ENCODE measurements at places on chromosomes 2 and 18.

- H3K4me3 ChIP-seq = no peak overlapping the region
- no peaks in the 10 kb centered on the region for H3K27me3 ChIP-seq
- DNase-seq = no peak
- no peak overlapping the region for H3K27ac ChIP-seq
- no peaks in the 10 kb centered on the region for H3K4me1 ChIP-seq
Measured at GRCh38 chr2:52260904-52261303, 1229.0 kb upstream of the NRXN1 start.

DNA sequence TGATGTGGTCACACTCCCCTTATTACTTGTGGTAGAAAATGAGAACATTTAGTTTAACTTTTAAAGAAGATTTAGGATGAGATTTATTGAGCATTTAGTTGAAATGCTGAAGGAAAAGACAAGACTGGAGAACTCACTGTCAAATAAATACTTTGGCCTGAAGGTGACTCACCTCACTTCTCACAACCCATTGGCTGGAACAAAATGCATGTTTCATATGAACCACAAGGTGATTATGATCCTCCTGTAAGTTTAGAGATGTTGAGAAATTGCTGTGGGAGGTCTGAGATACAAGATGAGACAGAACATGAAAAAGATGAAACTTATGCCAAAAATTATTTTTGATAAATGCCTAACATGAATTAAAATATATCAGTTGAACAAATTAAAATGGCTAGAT lies 1004.5 kb downstream of the SOCS6 start:
- DNase-seq = no peak
- no peaks in the 10 kb centered on the region for H3K4me1 ChIP-seq
- no peaks in the 10 kb centered on the region for H3K27me3 ChIP-seq
- H3K27ac ChIP-seq = no peak overlapping the region

- H3K4me3 ChIP-seq = no peak overlapping the region
- no peak overlapping the region for H3K27ac ChIP-seq
- peaks cover 12% of the 10 kb centered on the region for H3K4me1 ChIP-seq
- H3K36me3 ChIP-seq = no peaks in the 10 kb centered on the region
- DNase-seq = no peak
Measured at GRCh38 chr2:70954886-70955285, 19.2 kb downstream of the ATP6V1B1 start.

GRCh38 chr2:10469955-10470608 lies 22.0 kb upstream of the ODC1 start:
- H3K27me3 ChIP-seq = no peaks in the 10 kb centered on the region
- no peak overlapping the region for H3K27ac ChIP-seq
- no peaks in the 10 kb centered on the region for H3K36me3 ChIP-seq

GRCh38 chr2:67208887-67209500 lies 188.1 kb upstream of the ETAA1 start:
- no peak for DNase-seq
- no peaks in the 10 kb centered on the region for H3K36me3 ChIP-seq
- no peak overlapping the region for H3K4me3 ChIP-seq
- no peaks in the 10 kb centered on the region for H3K27me3 ChIP-seq

DNA sequence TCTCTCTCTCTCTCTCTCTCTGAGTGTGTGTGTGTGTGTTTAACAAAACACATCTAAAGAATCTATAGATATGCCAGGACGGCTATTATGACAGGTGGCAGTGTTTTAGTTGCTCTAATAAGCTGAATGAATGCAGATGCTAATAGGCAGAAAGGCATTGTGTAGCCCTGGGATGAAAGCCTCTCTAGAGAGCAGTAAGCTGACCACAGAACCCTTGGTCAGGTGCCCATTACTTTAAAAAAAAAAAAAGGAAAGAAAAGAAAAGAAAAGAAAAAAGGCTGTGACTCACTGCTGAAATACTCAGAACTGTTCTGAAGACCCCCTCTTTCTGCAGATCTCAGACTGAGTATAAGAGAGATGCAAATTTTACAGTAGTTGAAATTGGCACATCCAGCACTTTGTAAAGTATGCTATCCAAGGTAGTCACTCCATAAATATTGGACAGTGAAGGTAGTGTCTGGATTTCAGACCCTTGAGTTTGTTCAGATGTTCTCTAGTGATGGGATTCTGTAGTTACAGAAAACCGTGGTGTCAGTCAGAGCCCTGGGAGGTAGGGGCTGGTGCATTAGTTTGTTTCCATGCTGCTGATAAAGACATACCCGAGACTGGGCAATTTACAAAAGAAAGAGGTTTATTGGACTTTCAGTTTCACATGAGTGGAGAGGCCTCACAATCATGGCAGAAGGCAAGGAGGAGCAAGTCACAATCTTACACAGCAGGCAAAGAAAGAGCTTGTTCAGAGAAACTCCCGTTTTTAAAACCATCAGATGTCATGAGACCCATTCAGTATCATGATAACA lies 30.9 kb downstream of the OSBPL6 start:
- H3K36me3 ChIP-seq = no peaks in the 10 kb centered on the region
- H3K4me1 ChIP-seq = no peaks in the 10 kb centered on the region
- no peak overlapping the region for H3K4me3 ChIP-seq
- peaks cover 35% of the 10 kb centered on the region for H3K27me3 ChIP-seq
- DNase-seq = no peak

DNA sequence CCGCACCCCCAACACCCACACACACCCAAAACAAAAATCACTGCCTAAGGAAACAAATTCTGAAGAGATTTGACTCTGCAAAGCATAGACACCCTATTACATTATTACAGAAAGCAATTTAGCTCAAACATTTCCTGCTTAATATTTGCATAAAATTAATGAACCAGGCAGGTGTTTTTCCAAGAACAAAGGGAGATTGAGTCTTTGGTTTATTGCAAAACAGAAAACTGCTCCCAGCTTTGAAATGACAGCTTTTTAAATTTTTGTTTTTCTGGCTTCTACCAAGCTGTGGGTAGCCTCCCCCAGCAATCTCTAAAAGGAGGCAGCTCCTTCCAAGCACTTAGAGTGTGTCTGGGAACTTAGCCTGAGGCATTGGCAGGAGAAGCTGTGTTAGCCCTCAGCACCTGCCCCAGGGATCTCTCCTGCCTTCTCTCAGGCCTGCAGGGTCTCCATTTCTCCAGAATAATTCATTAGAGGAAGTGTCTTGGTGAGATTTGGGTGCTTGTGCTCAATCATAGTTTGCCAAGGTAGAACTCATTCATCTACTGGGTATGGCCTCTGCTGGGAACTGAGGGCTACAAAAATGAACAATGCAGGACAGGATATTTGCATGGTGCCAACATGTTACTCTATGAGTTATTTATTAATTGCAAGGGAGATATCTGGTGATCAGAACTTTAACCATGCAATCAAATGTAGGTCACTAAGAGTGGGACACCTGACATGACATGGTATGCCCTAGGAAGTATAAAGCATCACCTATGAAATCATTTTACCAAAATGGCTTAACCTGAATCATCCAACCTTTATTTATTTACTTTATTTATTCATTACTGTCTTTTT lies 58.7 kb downstream of the B3GNT2 start:
- DNase-seq = no peak
- no peak overlapping the region for H3K27ac ChIP-seq
- H3K4me1 ChIP-seq = no peaks in the 10 kb centered on the region
- no peaks in the 10 kb centered on the region for H3K27me3 ChIP-seq

- H3K27ac ChIP-seq = peak overlapping the region; percentile 56
- no peaks in the 10 kb centered on the region for H3K27me3 ChIP-seq
- peaks cover 20% of the 10 kb centered on the region for H3K4me1 ChIP-seq
Measured at GRCh38 chr2:70991142-70991541, 3.5 kb downstream of the TEX261 start.

DNA sequence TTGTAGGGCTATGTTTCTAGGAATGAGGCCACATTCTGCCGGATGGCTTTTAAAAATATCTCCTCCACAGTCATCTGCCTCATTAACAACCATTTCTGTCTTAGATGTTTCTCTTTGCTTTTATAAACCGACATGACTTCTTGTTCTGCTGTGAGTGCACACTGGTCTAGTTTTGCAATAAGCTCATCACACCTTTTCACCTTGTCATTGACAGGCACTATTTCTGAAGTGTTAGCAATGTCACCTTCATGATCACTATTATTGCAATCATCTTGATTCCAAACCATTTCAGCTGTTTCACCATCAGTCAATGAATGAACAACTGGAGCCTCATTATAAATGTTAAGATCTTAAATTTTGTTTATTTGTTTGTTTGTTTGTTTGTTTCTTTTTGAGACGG lies 523.7 kb upstream of the DSEL start:
- H3K4me3 ChIP-seq = no peak overlapping the region
- no peak overlapping the region for H3K27ac ChIP-seq
- peaks cover 1% of the 10 kb centered on the region for H3K27me3 ChIP-seq
- H3K4me1 ChIP-seq = no peaks in the 10 kb centered on the region
- DNase-seq = no peak
- no peaks in the 10 kb centered on the region for H3K36me3 ChIP-seq

Measured in naive thymus-derived CD8-positive, alpha-beta T cell (primary cell).